ENCODE measurements at places on chromosomes 12 and 14. TPM values are rescaled to one million over a fixed set of nuclear protein-coding genes. Genes with fewer than 3 reads are reported as not detected.

OR8S1 gene
- not detected for total RNA-seq

NAV3 gene
- 55.8 TPM for total RNA-seq

KRT86 gene
- 0.81 TPM for total RNA-seq

VRTN gene
- not detected for total RNA-seq

OLR1 gene
- not detected for total RNA-seq

TMEM63C gene
- total RNA-seq = not detected

CABP1 gene
- 0.26 TPM for total RNA-seq

P2RX2 gene
- not detected for total RNA-seq

GPD1 gene
- total RNA-seq = 0.44 TPM

TCL1B gene
- not detected for total RNA-seq

GNB3 gene
- 1.6 TPM for total RNA-seq

ASCL1 gene
- not detected for total RNA-seq

OASL gene
- total RNA-seq = 0.19 TPM

ALDH1L2 gene
- 14.5 TPM for total RNA-seq

RFX4 gene
- not detected for total RNA-seq

CHGA gene
- not detected for total RNA-seq

ALG10B gene
- total RNA-seq = 1.8 TPM

Data from aortic smooth muscle cell (primary cell).